ENCODE measurements at places on chromosomes 12 and 14.
A peak's percentile ranks its signal among the peaks of the same experiment; 100 is the strongest.

- no peak for DNase-seq
Measured at GRCh38 chr12:41067941-41068645, 120.0 kb upstream of the PDZRN4 start.

DNA sequence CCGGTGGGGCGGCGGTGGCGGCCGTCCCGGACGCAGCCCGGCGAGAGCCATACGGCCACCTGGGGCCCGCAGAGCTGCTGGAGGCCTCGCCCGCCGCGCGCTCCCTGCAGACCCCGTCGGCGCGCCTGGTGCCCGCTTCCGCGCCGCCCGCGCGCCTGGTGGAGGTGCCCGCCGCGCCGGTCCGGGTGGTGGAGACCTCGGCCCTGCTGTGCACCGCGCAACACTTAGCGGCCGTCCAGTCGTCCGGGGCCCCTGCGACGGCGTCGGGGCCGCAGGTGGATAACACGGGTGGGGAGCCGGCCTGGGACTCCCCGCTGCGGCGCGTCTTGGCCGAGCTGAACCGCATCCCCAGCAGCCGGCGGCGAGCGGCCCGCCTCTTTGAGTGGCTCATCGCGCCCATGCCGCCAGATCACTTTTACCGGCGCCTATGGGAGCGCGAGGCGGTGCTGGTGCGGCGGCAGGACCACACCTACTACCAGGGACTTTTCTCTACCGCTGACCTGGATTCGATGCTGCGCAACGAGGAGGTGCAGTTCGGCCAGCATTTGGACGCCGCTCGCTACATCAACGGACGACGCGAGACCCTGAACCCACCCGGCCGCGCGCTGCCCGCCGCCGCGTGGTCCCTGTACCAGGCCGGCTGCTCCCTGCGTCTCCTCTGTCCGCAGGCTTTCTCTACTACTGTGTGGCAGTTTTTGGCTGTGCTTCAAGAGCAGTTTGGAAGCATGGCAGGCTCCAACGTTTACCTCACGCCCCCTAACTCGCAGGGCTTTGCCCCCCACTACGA, 716 bp downstream of the RIOX1 start:
- DNase-seq, result peak; percentile 53

GRCh38 chr14:101963656-101964296, 597 bp upstream of the DYNC1H1 start:
- DNase-seq, result no peak

GRCh38 chr12:109752117-109753053, 38.8 kb downstream of the FAM222A start:
- DNase-seq, result no peak

DNA sequence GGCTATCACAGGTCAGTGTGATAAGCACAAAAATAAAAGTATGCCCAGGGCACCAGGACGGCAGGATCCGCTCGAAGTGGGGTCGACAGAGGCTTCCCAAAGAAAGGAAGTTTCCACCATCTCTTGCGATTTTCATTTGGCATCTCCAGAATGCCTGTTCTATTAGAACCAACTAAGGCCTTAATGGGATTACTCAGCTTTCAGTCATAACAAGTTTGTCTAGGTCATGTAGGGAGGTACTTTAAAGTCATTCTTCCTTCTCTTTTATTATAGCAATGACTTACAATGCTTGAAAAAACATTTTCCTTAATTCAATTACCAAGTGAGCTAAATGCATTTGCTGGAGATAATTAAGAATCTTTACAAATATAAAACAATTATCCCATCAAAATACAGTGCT, 83.6 kb upstream of the DIO3 start:
- DNase-seq, result no peak

- no peak for DNase-seq
Measured at GRCh38 chr12:109735825-109736551, 22.4 kb downstream of the FAM222A start.

- no peak for DNase-seq
Measured at GRCh38 chr14:61438036-61438435, 116.7 kb downstream of the PRKCH start.

DNA sequence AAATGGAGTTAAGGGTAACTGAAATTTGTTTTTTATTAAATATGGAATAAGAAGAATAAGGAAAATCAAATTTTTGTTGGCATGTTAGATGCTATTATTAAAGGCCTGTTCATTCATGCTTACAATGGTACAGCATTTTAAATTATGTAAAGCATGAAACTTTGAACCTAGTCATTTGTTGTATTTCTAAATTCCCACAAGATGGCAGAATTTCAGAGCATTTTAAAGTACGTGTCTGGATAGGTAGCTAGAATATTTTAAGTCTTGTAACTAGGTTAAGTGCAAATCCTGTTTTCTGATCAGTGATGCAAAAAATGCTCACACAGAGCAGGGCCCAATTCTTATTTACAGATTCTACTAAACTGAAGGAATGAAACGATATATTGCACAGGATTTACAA, 585.6 kb upstream of the MIS18BP1 start:
- peak; percentile 15 for DNase-seq

DNA sequence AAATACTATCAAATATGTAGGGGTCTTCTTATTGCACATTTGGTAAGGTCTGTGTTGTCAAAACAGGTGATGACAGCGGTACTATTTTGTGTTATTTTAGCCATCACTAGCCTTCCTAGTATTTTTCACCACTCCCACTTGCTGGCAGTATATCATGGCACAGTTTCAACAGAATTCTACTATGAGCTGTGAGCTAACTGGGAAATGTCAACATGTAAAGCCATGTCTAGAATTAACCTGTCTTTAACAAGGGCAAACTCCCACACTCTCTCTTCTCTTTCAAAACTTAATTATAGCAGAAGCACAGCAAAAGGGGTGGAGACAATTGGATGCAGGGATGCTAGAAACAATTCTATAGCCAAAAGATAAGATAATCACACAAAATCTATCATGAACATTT, 253.4 kb downstream of the PAX9 start:
- DNase-seq, result no peak

DNA sequence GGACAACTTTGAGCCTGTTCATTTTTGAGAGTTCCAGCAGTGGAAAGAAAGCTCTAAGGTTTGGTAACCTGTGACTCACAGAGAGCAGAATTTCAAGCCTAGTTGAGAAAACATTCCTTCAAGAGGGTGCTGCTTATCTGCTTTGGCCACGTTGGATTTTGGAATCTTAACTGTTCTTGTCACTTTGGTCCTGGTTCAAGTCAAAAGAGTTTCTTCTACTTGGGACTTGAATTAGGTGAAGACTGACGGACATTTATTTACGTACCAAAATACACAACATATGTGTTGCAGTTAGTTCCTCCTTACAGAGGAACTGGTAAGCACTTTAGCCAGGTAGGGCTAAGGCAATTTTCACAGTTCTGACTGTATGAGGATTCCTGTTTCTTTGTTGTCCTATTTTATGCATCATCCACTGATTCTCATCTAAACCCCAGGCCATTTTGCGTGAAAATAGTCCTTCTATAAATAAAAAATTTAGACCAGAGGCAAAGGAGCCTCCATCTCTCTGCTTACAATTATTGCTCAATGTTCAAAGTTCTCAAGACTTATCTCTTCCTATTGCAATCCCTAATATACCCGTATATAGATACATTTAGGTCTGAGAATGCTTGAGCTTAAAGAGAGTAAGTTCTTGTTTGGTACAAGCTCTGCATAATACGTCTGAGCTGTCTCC, 580.9 kb downstream of the DIO2 start:
- no peak for DNase-seq

DNA sequence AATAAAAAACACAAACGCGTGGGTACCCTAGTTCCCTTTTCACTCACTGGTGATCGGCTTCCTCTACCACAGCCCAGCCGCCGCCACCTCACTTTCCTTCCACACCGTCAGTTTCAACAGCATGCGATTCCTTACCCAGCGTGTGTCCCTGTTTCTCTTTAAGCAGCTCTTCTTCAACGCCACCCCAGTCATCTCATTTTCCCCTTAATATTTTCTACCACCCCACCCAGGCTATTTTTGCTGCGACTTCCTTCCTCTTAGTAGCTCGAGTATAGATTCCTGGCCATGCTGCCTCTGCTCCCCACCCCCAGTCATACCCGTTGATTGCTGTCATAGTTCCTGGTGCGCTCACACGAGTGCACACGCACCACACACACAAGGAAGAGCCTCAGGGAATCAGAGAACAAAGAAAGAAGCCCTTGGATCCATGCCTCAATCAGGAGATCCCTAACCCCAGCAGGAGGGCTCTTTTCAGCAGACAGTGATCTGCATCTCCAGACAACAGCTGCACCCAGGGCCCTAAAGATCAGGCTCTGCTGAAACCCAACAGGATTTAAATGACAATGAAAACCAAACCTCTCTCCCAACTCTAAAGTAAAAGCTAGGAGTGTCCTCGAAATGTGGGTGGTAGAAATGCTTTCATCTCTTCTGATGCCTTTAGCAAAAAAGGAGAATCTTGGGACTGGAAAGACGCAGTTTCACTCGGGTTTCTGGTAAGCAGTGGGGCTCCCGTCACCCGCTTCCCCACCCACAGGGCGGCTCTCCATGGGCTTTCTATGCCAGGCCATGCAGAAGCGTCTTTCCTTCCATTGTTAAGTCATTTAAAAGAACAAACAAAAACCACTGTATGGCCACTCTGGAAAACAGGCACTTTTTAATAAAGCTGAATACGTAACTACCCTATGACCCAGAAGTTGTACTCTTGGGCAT, 23.8 kb downstream of the VPS37B start:
- DNase-seq, result peak; percentile 92

GRCh38 chr14:93029911-93030508, 85.7 kb downstream of the ITPK1 start:
- no peak for DNase-seq

- DNase-seq, result no peak
Measured at GRCh38 chr12:19886639-19887064, 447.4 kb downstream of the AEBP2 start.

GRCh38 chr14:99758121-99758821, 34.9 kb upstream of the EML1 start:
- DNase-seq, result peak; percentile 49

- no peak for DNase-seq
Measured at GRCh38 chr14:51552275-51552674, 99.4 kb upstream of the FRMD6 start.

DNA sequence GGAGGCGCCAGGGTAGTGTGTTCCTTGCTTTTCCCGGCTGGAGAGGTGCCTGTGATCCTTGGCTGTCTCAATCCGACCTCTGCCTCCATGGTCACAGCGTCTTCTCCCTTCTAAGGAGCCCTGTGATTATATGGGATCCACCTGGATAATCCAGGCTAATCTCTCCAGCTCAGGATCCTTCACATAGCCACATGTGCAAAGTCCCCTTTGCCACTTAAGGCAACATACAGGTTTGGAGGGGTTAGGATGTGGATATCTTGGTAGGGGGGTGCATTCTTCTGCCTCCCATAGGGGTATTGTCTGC, 1.2 kb upstream of the HVCN1 start:
- DNase-seq, result no peak

DNA sequence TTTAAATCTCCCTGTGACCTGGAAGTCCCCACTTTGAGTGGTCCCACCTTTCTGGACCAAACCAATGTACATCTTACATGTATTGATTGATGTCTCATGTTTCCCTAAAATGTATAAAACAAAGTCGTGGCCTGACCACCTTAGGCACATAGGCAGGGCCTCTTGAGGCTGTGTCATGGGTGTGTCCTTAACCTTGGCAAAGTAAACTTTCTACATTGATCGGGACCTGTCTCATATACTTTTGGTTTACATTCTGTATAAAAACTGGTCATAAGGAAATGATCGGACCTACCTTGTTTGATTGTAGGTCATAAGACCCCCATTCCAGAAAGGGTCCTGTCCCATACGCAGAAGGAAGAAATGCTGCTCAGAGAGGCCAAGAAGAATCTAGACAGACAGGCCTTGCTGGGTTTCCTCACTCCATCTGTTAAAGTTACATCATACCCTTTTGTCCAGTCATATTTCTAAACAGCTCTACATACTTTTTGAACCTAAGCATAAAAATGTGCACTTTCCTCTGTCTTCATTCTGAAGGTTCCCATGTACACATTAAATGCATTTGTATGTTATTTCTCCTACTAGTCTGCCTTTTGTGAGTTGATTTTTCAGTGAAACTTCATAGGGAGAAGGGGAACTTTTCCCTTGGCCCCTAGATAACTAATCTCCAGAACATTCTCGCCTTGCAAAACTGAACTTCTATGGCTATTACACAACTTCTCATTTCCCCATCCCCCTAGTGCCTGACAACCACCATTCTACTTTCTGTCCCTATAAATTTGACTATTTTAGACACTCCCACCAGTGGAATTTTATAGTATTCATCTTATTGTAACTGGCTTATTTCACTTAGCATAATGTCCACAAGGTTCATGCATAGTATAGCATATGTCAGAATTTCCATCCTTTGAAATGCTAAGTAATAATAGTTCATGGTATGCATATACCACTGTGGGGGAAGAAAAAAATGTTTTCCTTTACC, 30.2 kb upstream of the CPM start:
- no peak for DNase-seq

- DNase-seq, result no peak
Measured at GRCh38 chr12:100435957-100436356, 37.7 kb upstream of the NR1H4 start.

GRCh38 chr14:95185033-95185766, 27.9 kb upstream of the DICER1 start:
- peak; percentile 42 for DNase-seq

- no peak for DNase-seq
Measured at GRCh38 chr14:22884076-22884737, 1.2 kb downstream of the REM2 start.

- DNase-seq, result no peak
Measured at GRCh38 chr12:131420867-131421447, 289.9 kb upstream of the SFSWAP start.

- peak; percentile 78 for DNase-seq
Measured at GRCh38 chr12:113912760-113913329, 53.3 kb downstream of the RBM19 start.

DNA sequence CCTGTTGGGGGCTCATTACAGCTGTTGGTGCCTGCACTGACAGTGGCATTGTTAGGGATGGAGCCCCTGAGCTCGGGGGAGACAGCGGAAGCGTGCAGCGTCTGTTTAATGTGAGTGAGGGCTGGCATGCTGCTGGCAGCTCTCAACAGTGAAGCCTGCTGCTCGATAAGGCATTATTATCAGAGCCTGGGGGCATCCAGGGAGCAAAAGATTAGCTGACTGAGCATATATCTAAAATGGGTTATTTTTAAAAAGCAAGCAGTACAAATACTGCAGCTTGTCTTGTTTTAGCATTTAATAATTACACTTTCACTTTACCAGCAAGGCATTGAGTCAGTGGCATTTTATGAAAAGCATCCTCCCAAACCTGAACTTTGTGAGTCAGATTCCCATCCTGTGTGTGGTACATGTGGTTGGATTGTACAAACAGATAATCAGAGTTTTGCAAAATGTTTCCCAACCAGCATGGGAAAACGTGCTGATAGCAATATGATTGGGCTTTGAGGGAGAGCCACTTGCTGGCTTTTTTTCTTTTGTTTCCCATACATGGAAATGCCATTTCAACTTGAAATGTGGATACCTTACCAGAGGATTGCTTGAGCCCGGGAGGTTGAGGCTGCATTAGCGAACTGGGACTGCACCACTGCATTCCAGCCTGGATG, 150.8 kb downstream of the PRKCH start:
- DNase-seq, result peak; percentile 69

- DNase-seq, result peak; percentile 36
Measured at GRCh38 chr12:15662303-15662980, 126.7 kb downstream of the EPS8 start.
